Stimulated activated CD8-positive, alpha-beta memory T cell treated with anti-CD3 and anti-CD28 coated beads, Interleukin-4, amount 100 ng/mL, for 4 hours (primary cell): ENCODE measurements at places on chromosomes 12 and 14.

DNA sequence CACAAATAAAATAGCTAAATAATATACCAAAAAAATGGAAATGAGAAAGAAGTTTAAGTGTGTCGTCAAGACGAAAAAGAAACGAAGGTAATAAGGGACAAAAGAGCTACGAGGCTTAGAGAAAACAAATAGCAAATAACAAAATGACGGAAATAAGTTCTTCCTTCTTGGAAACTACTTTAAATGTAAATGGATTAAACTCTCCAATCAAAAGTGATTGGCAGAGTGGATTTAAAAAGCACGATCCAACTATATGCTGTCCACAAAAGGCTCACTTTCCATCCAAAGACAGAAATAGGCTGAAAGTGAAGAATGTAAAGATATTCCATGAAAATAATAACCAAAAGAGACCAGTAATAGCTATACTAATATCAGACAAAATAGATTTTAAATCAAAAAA, 82.4 kb downstream of the DIO3 start:
- no peak for DNase-seq

DNA sequence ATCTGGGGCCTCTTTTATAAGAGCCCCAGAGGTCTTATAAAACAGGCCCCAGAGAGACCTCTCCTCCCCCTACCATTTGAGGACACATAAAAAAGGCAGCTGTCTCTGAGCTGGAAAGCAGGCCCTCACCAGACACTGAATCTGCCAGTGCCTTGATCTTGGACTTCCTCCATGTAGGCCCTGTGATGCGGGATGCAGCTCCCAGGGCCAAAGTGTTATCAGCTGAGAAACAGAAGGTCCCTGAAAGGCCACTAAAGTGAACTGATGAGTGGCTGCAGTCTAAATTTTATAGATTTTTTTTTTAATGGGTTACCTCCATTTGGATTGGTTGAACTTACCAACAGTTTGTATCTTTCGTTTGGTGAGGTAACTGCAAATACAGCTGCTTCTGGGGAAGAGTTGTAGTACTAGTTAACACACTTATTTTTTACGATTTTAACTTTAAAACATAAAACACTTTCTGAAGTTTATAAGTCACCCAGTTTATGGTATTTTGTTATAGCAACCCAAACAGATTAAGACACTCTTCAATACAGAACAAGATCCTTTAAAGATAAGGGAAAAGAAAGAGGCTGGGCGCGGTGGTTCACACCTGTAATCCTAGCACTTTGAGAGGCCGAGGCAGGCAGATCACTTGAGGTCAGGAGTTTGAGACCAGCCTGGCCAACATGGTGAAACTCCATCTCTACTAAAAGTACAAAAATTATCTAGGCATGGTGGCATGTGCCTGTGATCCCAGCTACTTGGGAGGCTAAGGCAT, 5.6 kb upstream of the GUCY2C start:
- no peak for DNase-seq

DNA sequence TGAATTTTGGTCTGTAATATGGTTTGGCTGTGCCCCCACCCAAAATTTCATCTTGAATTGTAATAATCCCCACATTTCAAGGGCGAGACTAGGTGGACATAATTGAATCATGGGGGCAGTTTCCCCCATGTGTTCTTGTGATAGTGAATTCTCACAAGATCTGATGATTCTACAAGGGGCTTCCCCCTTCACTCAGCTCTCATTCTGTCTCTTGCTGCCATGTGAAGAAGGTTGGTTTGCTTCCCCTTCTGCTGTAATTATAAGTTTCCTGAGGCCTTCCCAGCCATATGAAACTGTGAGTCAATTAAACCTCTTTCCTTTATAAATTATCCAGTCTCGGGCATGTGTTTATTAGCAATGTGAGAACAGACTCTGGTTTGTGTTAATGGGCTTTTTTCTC, 5.9 kb downstream of the LRRC9 start:
- DNase-seq = no peak

DNA sequence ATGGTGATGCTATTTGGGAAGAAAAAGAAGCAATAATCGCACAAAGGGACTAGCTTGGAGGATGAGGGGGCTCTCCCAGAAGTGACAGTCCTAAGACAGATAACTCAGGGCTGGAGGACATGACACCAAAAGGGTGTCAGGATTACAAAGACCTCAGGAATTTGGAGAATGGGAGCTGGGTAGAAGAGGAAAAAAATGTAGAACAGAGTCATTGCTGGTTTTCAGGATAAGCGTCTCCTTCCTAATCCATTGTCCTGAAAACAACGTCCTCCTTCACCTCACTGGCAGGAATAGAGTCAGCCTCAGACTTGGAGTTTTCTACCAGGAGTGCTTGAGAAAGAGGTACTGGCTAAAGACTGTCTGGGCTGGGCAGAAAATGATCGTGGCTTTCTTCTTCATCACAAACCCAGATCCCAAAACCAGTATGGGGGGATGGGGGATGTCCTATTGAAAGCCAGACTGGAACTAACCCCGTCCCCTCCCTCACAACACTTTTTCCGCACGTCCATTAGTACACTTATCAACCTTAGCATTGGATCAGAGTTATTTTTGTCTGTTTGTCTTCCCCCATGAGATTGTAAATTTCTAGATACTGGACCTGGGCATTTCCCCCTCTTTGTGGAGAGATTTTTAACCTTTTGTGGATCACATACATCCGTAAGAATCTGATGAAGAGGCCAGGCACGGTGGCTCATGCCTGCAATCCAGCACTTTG, 14.3 kb downstream of the B4GALNT3 start:
- DNase-seq = no peak

GRCh38 chr12:54128416-54128815, 60.4 kb downstream of the SMUG1 start:
- DNase-seq = no peak

DNA sequence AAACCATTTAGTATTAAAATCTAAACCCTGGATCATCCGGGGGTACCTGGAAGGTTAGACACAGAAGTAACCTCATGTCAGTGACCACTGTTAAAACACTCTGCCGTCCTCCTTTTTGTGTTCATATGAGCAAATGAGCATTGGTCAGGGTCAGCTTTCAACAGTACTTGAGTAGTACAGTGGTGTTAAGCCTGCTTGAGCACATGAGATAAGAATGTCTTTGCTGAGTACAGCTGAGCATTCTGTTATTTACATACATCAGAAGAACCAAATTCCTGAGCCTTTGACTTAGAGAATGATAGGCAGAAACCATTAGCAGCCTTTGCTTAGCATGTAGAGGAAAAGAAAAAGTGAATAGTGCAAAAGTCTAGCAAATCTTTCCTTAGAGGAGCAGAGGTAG, 38.6 kb upstream of the LRTM2 start:
- DNase-seq = no peak

DNA sequence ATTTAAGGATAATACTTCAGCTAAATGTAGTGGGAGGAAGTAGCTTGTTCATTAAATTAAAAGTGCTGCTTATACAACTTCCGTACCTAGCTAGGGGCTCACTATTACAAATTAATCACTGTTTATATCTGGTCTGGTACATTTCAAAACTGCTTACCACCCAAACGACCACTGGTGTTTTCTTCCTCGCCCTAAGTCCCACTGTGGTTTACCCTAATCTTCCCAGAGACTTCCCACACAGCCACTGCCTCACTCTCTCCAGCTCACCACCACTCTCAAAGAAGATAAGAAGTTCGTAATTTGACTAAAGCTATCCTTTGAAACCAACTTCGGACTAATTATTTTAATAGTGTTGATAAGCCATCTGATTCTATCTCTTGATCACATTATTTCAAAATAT, 62.6 kb downstream of the PLXNC1 start:
- no peak for DNase-seq

DNA sequence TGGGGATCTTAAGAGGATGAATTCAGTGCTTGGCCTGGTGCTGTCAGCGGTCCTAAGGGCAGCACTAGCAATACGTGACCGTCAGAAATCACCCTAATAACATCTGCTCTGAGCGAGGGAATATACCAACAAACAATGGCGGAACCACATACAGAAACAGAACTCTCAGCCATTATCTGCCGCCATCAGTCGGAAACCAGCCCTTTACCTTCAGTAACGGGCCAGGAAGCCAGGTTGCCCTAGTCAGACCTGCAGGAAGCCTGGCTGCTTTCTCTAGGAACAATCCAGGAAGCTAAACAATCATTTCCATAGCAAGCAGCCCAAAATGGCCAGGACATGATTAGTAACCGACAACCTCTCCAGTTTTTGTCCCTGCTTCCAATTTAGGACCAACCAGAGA, 5.6 kb downstream of the CDCA4 start:
- DNase-seq = no peak
